ENCODE measurements at places on chromosomes 6 and 20.

- DNase-seq: peak; percentile 51
These were observed 3.0 kb downstream of the TCEA2 start for GRCh38 chr20:64065974-64066343.

DNA sequence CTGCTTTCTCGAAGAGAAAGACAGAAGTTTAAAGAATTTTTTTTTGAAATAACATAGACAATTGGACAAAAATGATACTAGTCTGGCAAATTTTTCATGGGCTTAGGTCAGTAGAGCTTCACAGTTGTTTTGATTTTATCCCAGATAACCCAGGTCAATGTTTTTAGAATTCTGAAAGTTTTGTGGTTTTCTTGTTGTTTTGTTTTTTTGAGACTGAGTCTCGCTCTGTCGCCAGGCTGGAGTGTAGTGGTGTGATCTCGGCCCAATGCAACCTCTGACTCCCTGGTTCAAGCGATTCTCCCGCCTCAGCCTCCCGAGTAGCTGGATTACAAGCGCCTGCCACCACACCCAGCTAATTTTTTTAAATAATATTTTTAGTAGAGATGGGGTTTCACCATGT, 22.8 kb downstream of the KIF13A start:
- no peak for DNase-seq

- DNase-seq: no peak
These were observed 1622.8 kb downstream of the HACE1 start for GRCh38 chr6:103236923-103237322.

DNA sequence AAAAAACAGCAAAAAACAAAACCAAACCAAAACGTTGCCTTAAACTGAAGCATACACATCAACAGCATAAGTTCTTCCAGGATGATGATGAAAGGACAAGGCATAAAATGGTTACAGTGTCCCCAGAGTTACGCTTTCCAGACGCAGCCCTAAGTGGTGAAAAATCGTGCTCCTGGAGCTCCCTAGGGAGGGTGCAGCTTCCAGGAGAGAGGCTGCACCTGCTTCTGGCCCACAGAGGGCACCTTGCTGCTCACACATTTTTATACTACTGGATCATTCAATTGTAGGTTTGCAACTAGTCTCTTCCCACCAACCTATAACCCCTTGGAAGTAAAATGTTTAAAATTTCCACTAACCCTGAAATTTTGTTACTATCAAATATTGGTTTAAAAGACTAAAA, 115.0 kb downstream of the PRKN start:
- no peak for DNase-seq

GRCh38 chr6:37168163-37168758, 1.7 kb upstream of the PIM1 start:
- DNase-seq: no peak

- no peak for DNase-seq
These were observed 9.4 kb upstream of the AVP start for GRCh38 chr20:3093861-3094361.
